Activated CD8-positive, alpha-beta memory T cell treated with anti-CD3 and anti-CD28 coated beads, Interleukin-2, amount 10 ng/mL, durations not matched to agents 7 days and 5 days (primary cell): ENCODE measurements at places on chromosomes 7 and 10. TPM values are rescaled to one million over a fixed set of nuclear protein-coding genes. Genes with fewer than 3 reads are reported as not detected.

- peak; percentile 9 for DNase-seq
- peaks cover 35% of the 10 kb centered on the region for H3K27me3 ChIP-seq
- no peak overlapping the region for H3K27ac ChIP-seq
- no peaks in the 10 kb centered on the region for H3K36me3 ChIP-seq
- peaks cover 10% of the 10 kb centered on the region for H3K4me1 ChIP-seq
These were observed 125.0 kb downstream of the DNAJB6 start for GRCh38 chr7:157461573-157462418.

DNA sequence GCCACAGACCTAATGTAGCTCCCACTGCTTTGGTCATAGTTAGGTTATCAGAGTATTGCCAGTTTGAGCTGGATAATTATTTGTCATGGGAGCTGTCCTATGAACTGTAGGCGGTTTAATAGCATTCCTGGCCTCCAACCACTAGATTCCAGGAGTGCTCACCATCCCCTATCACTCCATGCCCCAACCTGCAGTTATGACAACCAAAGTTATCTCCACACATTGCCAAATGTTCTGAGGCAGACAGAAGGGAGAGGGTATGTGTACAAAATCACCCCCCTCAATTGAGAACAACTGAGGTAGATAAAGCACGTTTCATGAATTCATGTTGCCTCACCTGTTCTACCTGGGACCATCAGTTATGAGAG, 119.0 kb upstream of the CACUL1 start:
- H3K4me1 ChIP-seq = no peaks in the 10 kb centered on the region
- DNase-seq = no peak
- peaks cover 28% of the 10 kb centered on the region for H3K27me3 ChIP-seq
- no peak overlapping the region for H3K4me3 ChIP-seq

The LRIT1 gene
- not detected for total RNA-seq

DNA sequence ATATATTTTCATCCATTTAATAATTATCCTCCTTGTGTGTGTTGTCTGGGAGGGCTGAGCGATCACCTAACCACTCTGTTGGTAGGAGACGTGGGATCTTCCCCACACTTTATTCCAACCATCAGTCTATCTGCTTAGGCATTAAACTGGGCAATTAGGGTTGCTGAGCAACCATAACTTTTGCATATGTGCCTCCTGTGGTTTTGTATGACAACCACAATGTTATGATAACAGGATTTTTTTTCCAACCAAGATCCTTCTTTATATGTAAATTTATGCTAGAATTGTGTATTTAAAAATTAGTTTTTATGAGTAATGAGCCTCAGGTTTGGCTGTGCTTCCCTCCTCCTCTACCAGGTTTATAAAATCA, 495.0 kb upstream of the MGMT start:
- peaks cover 7% of the 10 kb centered on the region for H3K27me3 ChIP-seq
- H3K36me3 ChIP-seq = no peaks in the 10 kb centered on the region
- H3K27ac ChIP-seq = no peak overlapping the region
- no peak for DNase-seq
- H3K4me1 ChIP-seq = no peaks in the 10 kb centered on the region

DNA sequence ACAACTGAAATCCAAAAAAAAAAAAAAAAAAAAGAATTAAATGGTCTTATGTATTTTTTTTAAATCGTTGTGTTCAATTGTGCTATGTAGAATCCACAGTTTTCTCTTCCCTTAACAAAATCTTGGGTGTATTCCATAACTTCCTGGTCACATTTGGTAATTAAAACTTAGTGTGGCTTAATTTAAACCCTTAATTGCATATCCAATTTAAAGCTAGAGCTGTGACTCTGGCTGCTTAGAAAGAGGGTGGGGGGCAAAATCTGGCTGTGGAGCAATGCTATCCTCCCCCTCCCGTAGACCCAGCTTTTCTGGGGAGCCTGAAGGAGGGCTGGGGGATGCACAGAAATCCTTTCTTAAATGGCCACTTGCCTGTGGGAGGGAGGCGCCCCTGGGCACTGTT, 695.1 kb downstream of the INHBA start:
- H3K36me3 ChIP-seq = no peaks in the 10 kb centered on the region
- H3K4me1 ChIP-seq = no peaks in the 10 kb centered on the region
- no peak overlapping the region for H3K4me3 ChIP-seq
- no peaks in the 10 kb centered on the region for H3K27me3 ChIP-seq
- no peak overlapping the region for H3K27ac ChIP-seq
- no peak for DNase-seq

The RSU1 gene
- 51.6 TPM for total RNA-seq

DNA sequence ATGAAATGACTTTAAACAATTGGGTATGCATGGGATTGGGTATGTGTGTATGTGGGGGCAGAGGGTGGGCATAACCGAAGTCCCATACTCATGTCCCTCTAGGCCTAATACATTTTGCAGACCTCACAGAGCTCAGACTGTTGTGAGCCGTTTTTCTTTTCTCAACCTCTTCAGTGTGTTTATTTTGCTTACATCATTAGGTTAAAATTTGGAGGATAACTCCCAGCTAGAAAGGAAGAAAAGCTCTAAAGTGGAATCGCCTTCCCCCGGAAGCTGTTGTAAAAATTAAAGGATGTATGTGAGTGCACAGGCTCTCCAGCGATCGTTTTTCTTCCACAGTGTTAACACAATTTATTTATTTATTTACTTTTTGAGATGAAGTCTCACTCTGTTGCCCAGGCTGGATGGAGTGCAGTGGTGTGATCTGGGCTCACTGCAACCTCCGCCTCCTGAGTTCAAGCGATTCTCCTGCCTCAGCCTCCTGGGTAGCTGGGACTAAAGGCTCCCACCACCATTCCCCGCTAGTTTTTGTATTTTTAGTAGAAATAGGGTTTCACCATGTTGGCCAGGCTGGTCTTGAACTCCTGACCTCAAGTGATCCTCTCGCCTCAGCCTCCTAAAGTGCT, 1.5 kb upstream of the H2AZ2 start:
- peak overlapping the region; percentile 99 for H3K27ac ChIP-seq
- no peaks in the 10 kb centered on the region for H3K27me3 ChIP-seq
- DNase-seq = no peak
- peaks cover 11% of the 10 kb centered on the region for H3K36me3 ChIP-seq
- peaks cover 34% of the 10 kb centered on the region for H3K4me1 ChIP-seq
- peak overlapping the region; percentile 97 for H3K4me3 ChIP-seq

- H3K27me3 ChIP-seq = no peaks in the 10 kb centered on the region
- no peak for DNase-seq
- no peaks in the 10 kb centered on the region for H3K4me1 ChIP-seq
- H3K4me3 ChIP-seq = no peak overlapping the region
These were observed 53.3 kb downstream of the TCERG1L start for GRCh38 chr10:131258256-131258655.

The GRM3 gene
- total RNA-seq = not detected

DNA sequence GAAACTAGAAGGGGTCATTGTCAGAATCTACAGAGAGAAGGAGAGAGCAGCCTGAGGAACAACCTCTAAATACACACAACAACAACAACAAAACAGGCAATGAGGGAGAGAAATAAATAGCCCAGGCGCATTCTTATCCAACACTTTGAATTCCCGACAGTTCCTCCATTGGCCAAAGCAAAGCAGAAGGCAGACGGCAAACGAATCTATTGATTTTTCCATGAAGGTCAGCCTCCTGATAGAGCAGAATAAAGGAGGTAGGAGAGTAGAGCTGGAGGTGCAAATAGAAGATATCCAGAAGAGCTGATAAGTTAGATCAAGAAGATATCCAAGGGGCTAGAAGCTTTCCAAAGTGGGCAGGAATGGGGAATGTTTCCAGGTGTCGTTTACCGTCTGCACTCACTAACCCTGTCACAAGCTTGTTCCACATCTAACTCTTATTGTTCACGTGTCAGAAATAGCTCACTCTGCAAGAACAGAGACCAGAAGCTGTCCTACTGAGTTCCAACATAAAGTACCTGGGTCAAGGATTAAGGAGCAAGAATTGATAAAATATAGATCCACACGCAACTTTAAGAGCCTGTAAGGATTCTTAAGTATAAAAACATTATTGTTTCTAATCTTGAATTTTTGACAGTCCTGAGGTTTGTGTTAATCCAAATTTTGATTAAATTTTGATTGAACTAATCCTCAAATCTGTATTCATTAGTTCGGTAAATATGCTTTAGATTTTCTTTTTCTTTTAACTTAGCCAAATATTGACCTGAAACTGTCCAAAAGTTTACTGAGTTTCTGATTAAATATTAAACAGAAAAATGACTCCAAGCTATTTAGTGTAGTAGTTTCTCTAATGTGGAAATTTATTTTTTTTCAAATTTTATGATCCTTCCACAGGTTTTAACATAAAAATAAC, 45.7 kb downstream of the PTN start:
- no peaks in the 10 kb centered on the region for H3K36me3 ChIP-seq
- no peak for DNase-seq
- no peak overlapping the region for H3K27ac ChIP-seq
- H3K27me3 ChIP-seq = no peaks in the 10 kb centered on the region
- no peak overlapping the region for H3K4me3 ChIP-seq

DNA sequence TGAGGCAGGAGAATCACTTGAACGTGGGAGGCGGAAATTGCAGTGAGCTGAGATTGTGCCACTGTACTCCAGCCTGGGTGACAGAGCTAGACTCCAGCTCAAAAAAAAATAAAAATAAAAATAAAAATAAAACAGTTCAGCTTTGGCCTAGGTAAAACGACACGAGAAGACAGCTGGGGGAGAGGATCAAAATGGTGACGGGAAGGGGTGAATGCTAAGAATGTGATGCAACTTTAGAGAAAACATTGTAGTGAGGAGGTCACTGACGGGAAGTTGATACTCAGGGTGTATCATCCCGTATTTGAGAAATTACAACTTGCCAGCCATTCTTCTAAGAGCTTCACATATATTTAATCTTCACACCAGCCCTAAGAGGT, 1.1 kb downstream of the NDST2 start:
- no peak for DNase-seq
- H3K27me3 ChIP-seq = no peaks in the 10 kb centered on the region
- peaks cover 48% of the 10 kb centered on the region for H3K4me1 ChIP-seq
- H3K36me3 ChIP-seq = peaks cover 39% of the 10 kb centered on the region
- peak overlapping the region; percentile 91 for H3K27ac ChIP-seq

The PIP gene
- not detected for total RNA-seq

- H3K4me1 ChIP-seq = peaks cover 6% of the 10 kb centered on the region
- DNase-seq = no peak
- peaks cover 25% of the 10 kb centered on the region for H3K27me3 ChIP-seq
- no peak overlapping the region for H3K4me3 ChIP-seq
These were observed 152.4 kb downstream of the PRPF18 start for GRCh38 chr10:13739183-13739582.

The GPR15LG gene
- total RNA-seq = not detected

- H3K27ac ChIP-seq = no peak overlapping the region
- H3K27me3 ChIP-seq = peaks cover 26% of the 10 kb centered on the region
- H3K4me3 ChIP-seq = no peak overlapping the region
These were observed 82.5 kb downstream of the ZNF365 start for GRCh38 chr10:62456611-62457101.

DNA sequence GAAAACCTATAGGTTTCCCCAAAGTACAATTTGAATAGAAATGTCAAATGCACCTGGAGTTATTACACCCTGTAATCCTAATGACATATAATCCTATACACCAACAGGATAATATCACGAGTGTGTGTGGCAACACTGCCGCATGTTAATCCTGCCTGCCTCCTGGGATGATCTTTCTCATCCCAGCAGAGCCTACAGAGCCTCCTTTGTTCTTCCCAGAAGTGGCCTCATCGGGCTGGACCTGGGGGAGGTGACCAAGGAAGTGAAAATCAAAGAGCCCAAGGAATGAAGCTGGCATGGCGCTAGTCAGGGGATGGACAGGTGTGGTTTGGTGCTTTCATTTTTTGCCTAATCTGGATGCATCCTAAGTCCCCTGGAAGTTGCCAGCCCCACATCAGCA, 29.5 kb upstream of the LEP start:
- H3K27me3 ChIP-seq = peaks cover 13% of the 10 kb centered on the region
- no peaks in the 10 kb centered on the region for H3K36me3 ChIP-seq
- H3K27ac ChIP-seq = no peak overlapping the region
- no peak for DNase-seq

DNA sequence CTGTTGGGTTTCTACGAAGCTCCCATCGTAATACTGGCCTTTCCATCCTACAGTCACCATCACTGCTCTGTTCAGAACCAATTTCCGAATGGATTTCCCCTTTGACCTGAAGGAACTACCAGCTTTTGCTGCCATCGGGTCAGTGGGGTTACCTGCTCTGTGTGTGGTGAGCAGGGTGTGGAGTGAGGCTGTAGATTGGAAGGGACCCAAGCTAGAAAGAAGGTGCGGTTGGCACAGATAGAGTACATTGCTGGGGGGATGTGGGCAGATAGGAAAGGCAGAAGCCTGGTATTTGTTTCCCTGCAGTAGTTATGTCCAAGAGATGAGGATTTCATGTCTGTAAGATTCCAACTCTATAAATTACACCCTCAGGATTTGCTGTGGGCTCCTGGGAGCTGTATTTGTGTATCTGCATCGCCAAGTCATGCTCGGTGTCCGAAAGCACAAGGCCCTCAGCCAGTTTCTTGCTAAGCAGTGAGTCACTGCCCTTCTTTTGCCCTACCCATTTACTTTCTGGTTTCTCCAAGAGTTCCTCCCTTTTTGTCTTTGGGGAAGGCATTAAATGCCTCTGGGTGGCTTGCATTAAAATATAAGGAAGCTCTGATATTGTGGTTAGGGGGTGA, 15.4 kb downstream of the CLCN1 start:
- H3K27me3 ChIP-seq = peaks cover 15% of the 10 kb centered on the region
- no peaks in the 10 kb centered on the region for H3K36me3 ChIP-seq
- H3K4me1 ChIP-seq = no peaks in the 10 kb centered on the region

- H3K27ac ChIP-seq = no peak overlapping the region
- no peaks in the 10 kb centered on the region for H3K4me1 ChIP-seq
- H3K36me3 ChIP-seq = no peaks in the 10 kb centered on the region
- no peak overlapping the region for H3K4me3 ChIP-seq
These were observed 53.2 kb downstream of the RHOBTB1 start for GRCh38 chr10:60890811-60891210.

DNA sequence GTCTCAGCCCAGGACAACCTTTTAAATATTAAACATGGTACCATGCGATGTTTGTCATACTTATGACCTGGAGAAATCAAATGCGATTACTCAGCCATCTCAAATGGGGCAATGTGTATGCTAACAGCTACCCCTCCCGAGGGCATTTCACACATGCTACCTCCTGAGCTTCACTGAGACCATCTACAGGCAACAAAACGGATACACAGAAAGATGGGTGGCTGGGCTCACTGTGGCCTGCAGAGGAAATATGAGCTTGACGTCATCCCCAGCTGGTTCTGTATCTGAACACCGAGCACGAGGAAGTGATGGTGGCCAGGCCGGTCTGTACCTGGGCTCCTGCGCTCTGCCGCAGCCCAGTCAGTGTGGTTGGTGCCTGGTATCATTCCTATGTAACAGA, 374.3 kb downstream of the RPS24 start:
- peaks cover 23% of the 10 kb centered on the region for H3K27me3 ChIP-seq
- no peak for DNase-seq
- peaks cover 2% of the 10 kb centered on the region for H3K4me1 ChIP-seq
- no peak overlapping the region for H3K27ac ChIP-seq

- no peak overlapping the region for H3K4me3 ChIP-seq
- H3K27me3 ChIP-seq = peaks cover 20% of the 10 kb centered on the region
These were observed 151.5 kb upstream of the SHH start for GRCh38 chr7:155963771-155964195.

The EPHB6 gene
- total RNA-seq = 7.5 TPM

The SPDYE16 gene
- total RNA-seq = not detected

- H3K27me3 ChIP-seq = peaks cover 57% of the 10 kb centered on the region
- no peaks in the 10 kb centered on the region for H3K36me3 ChIP-seq
- H3K4me1 ChIP-seq = no peaks in the 10 kb centered on the region
- DNase-seq = peak; percentile 67
- H3K27ac ChIP-seq = no peak within 1 kb of the TSS
These were observed at the start of gene MLXIPL for GRCh38 chr7:73623798-73624668. Gene MLXIPL (minus strand): TSS chr7:73624522. CDS start chr7:73624492, 30 bp downstream.

The VSTM4 gene
- 0.16 TPM for total RNA-seq

The MCU gene
- 13.6 TPM for total RNA-seq
